HS-27A (cell line): ENCODE measurements at places on chromosomes 3 and 15.
A peak's percentile ranks its signal among the peaks of the same experiment; 100 is the strongest.

GRCh38 chr15:30933293-30933692 is 29.6 kb downstream of the FAN1 start:
- no peak for DNase-seq

GRCh38 chr3:48848816-48849515 is 1.3 kb upstream of the PRKAR2A start:
- DNase-seq: no peak

DNA sequence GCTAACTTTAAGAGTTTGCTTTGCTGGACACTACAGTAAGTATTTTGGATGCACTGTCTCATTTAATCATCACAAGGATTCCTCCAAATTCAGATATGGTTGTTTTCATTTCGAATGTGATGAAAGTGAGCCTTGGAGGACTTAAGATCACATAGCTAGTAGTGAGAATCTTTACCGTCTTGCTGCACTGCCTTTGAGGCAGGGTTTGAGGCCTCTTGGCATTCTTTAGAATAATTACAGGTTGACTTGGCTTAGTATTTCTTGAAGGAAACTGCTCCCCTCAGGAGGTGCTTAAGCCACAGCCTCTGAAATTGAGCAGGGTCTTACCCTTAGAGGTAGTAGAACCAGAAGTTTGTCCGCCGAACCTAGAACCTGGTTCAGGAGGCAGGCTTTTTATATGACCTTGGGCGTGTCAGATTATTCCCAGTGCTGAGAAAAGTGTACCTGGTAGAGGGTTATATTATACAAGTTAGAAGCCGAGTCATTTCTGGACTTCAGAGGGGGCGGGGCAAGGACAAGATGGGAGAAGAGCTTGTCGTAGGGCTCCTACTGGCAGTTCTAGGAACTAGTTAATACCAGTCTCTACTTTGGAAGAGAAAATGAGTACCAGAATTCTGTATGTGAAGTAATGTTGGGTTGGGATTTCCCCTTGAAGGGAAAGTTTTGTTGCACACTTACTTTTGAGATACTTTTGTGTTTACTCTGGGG is 1.1 kb downstream of the TFG start:
- peak; percentile 39 for DNase-seq

DNA sequence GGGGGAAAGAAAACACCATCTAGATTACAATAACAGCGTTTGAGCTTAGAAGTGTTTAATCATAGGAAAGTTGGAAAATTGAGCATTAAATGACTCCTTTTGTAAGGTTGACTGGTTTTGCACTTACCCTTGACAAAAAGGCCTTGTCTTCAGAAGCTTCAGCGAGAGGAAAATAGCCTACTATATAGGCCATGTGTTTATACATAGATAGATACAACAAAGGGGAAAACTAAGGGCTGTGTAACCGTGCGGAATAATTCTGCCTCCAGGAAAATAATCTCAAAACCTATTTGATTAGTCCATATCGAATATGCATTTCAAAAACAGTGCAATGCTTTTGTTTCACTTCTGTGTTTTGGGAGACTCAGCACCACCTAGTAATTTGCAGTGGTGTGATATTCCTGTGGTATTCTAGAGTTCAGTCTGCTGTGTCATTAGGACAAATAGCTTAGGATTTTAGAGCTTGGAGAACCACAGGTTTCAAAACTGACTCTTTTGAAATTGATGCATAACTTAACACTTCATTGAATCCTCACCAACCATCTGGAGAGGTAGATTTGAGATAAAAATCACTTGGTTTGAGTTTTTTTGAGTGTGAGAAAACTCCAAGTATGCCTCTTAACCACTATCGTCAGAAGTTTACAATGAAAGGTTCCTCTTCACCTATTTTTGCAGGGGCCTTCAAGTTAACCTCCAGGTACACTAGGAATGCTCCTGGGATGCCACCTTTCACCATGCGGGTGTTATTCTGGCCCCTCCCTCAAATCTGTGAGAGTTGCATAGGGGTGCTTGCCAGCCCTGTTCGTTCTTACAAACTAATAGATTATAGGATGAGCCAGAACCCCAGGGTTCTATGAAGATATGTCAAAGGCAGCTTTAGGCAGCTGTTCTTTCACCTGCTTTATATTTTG is 1.9 kb downstream of the ARHGAP31 start:
- DNase-seq: no peak

GRCh38 chr15:40918799-40919392 is 10.2 kb upstream of the DLL4 start:
- no peak for DNase-seq

GRCh38 chr3:87796843-87797185 is 262.0 kb downstream of the CGGBP1 start:
- no peak for DNase-seq

- no peak for DNase-seq
These were observed 18.2 kb upstream of the ITGA11 start for GRCh38 chr15:68450192-68450591.

GRCh38 chr3:73467211-73467610 is 157.5 kb downstream of the PDZRN3 start:
- DNase-seq: no peak

DNA sequence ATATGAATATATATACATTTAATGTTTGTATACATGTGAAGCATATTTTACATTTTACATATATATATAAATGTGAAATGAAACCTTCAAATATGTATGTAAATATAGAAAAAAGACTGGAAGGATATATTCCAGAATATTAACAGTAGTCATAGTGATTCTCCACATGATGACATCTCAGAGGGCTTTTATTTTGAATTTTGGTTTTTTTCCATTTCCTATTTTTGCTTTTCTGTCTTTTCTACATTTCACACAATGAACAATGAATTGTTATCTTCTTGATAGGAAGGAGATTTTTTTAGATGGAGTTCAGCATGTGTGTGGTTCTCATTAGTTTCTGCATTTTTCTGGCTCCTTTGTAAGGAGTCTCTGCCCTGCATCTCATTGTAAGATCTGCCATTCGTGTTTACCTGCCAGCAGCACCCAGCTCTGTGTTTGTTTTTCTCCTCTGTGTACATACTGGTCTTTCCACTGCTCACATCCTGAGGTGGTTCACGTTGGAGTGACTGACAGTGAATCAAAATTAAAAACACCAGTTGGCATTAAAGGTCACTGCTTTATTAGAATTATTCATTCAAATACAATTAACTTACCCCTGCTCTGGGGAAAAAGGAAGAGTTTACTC is 425.3 kb upstream of the MDFIC2 start:
- DNase-seq: no peak

GRCh38 chr15:29800491-29801366 is 21.5 kb downstream of the TJP1 start:
- DNase-seq: no peak

DNA sequence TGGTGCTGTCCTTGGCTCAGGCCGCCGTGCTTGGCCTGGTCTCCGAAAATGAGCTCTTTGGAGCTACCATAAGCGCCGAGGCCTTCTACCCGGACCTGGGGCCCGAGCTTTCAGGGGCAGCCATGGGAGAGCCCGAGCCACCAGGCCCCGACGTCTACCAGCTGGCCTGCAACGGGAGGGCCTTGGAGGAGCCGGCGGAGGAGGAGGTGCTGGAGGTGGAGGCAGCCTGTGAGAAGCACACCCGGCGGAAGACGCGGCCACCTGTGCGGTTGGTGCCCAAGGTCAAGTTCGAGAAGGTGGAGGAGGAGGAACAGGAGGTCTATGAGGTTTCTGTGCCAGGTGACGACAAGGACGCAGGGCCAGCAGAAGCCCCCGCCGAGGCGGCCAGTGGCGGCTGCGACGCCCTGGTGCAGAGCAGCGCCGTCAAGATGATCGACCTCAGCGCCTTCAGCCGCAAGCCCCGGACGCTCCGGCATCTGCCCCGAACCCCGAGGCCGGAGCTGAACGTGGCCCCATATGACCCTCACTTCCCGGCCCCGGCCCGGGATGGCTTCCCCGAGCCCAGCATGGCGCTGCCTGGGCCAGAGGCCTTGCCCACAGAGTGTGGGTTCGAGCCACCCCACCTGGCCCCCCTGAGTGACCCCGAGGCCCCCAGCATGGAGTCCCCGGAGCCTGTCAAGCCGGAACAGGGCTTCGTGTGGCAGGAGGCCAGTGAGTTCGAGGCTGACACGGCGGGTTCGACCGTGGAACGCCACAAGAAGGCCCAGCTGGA is 34.9 kb downstream of the IDH2 start:
- DNase-seq: no peak

DNA sequence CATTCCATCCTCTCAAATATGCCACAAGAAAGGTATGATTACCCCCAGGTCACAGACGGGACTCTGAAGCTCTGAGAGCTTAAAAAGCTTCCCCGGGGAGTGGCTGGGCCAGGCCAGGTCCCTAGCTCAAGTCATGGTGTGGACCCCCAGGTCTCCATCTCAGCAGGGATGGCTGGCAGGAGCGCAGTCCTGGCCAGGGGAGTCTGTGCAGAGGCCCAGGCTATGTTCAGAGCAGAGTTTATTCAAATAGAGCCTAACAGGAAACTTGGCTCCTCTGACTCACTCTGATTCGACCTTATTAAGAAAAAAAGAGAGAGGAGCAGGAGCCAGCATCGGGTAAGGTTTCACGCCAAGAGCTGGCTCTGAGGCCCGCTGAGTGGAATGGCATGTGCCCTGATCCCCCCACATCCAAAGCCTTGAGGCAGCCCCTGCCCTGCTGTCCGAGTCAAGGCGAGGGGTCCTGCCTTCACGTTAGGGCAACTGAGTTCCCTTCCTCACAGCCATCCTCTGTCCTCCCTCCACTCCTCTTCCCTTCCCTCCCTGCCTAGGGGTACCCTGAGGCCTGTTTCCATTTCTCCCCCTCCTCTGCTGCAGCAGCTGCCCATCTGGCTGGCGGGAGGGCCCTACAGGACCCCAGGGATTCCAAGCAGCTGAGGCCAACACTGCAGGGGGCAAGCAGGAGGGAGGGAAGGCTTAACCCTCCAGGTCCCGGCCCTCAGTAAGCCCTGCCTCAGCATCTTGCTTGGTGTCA is 1.9 kb upstream of the LOXL1 start:
- peak; percentile 90 for DNase-seq

- DNase-seq: no peak
These were observed 246.0 kb downstream of the EPHA3 start for GRCh38 chr3:89353465-89353864.

DNA sequence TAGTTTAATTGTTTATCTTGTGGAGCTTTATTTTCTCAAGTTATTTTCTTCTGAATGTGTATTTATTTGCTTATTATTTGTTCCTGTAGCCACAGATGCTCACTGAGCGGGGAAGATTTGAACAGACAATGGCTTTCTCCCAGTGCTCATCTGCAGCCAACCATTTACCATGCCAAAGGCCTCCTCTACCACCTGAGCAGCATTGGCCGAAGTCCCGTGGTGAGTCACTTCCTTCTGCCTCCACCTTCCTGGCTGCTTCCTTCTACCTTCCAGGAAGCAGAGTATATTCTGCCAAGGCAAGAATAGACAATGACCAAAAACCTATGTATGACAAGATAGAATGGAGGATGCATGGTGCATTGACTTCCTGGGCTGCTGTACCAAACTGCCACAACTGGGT is 443.1 kb downstream of the AGBL1 start:
- DNase-seq: no peak

GRCh38 chr3:82883072-82883471 is 1121.6 kb upstream of the GBE1 start:
- no peak for DNase-seq

DNA sequence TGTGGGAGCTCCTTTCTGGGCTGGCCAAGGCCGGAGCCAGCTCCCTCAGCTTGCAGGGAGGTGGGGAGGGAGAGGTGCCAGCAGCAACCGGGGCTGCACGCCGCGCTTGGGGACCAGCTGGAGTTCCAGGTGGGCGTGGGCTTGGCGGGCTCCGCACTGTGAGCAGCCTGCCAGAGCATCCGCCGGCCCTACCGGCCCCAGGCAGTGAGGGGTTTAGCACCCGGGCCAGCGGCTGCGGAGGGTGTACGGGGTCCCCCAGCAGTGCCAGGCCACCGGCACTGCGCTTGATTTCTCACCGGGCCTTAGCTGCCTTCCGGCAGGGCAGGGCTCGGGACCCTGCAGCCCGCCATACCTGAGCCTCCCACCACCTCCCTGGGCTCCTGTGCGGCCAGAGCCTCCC is 651.0 kb upstream of the ARPP21 start:
- no peak for DNase-seq

DNA sequence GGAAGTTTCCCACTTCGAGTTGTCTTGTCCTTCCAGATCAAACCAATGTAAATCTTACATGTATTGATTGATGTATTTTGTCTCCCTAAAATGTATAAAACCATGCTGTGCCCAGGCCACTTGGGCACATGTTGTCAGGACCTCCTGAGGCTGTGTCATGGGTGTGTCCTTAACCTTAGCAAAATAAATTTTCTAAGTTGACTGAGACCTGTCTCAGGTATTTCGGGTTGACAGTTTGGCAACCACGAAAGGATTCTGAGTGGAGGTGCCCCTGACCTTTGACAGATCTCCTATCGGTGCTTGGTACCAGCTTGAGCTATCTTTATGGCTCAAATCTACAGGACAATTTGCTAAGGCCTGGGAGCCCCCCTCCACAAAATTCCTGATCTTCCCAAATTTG is 1.7 kb upstream of the POC1A start:
- DNase-seq: no peak

DNA sequence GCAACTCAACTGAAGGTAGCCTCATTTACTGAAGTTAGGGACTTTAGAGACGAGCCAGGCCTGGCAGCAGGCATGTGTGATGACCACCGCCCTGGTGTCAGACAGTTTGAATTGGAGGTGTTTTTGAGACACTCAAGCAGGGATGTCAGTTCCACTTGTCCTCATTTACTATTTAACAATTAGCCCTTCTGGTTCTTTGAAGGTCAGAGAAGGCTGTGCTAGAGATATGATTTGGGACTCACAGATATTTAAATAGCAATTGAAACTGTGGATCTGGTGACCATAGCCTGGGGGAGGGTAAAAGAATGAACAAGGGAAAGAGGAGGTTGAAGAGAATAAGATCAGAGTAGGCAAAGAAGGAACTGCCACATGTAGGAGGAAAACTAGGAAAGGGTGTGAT is 74.6 kb downstream of the REC114 start:
- no peak for DNase-seq

DNA sequence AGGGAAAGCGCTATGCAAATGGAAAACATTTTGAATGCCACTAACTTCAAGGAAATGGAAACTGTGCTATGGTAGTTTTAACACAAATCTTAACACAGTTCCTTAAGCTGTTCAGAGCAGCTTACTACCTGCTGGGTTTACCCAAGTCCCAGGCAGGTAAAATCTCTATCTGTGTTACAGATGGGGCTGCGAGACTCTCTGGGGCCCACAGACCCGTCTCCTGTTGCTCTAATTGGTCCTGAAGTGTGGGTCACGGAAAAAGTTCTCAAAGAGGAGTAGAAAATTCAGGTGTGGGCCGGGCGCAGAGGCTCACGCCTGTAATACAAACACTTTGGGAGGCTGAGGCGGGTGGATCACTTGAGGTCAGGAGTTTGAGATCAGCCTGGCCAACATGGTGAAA is 16.9 kb upstream of the ZFYVE19 start:
- DNase-seq: no peak
